ENCODE measurements at places on chromosomes 2 and 18. TPM values are rescaled to one million over a fixed set of nuclear protein-coding genes. Genes with fewer than 3 reads are reported as not detected.

Gene ZNF892
- total RNA-seq, result 0.25 TPM

Gene FABP1
- not detected for total RNA-seq

Gene TUBA4B
- total RNA-seq, result 0.28 TPM

Gene ANKRD29
- total RNA-seq, result 16.2 TPM

Gene KCNE4
- total RNA-seq, result 0.50 TPM

Gene ITPRIPL1
- not detected for total RNA-seq

Gene RTP5
- total RNA-seq, result not detected

Gene FAHD2B
- total RNA-seq, result 11.7 TPM

Gene FAM237A
- total RNA-seq, result not detected

Gene NCKAP5
- total RNA-seq, result 0.90 TPM

Gene TSHZ1
- 5.4 TPM for total RNA-seq

Gene TMEM131
- 13.6 TPM for total RNA-seq

Gene TFCP2L1
- 14.7 TPM for total RNA-seq

Gene VWC2L
- not detected for total RNA-seq

Gene COL4A4
- 2.1 TPM for total RNA-seq

Gene FBXO36
- total RNA-seq, result 1.7 TPM

Gene CD207
- total RNA-seq, result not detected

Gene DLGAP1
- not detected for total RNA-seq

Gene SLC14A1
- total RNA-seq, result not detected

Gene FER1L5
- total RNA-seq, result not detected

Gene RPL31
- total RNA-seq, result 2,191 TPM

Gene PLCL1
- total RNA-seq, result not detected

Gene HK2
- total RNA-seq, result 0.77 TPM

Gene SERPINB13
- total RNA-seq, result not detected

Gene CSRNP3
- total RNA-seq, result not detected

Gene PAIP2B
- 0.26 TPM for total RNA-seq

Gene AMER3
- total RNA-seq, result not detected

Gene DCDC2C
- 0.38 TPM for total RNA-seq

Gene CAPN13
- total RNA-seq, result 0.07 TPM

Gene ADD2
- 27.6 TPM for total RNA-seq

Gene DOCK10
- 26.5 TPM for total RNA-seq

Gene RASGRP3
- total RNA-seq, result 1.1 TPM

Gene CEP192
- 7.6 TPM for total RNA-seq

Gene LOXL3
- 0.50 TPM for total RNA-seq

Measured in A549 treated with Mapracorat at 1 μM for 4 hours (cell line).